NCI-H187 (cell line): ENCODE measurements at places on chromosomes 5 and 9.

- no peak for DNase-seq
Observed at GRCh38 chr9:129582855-129583254, 38.0 kb downstream of the C9orf50 start.

DNA sequence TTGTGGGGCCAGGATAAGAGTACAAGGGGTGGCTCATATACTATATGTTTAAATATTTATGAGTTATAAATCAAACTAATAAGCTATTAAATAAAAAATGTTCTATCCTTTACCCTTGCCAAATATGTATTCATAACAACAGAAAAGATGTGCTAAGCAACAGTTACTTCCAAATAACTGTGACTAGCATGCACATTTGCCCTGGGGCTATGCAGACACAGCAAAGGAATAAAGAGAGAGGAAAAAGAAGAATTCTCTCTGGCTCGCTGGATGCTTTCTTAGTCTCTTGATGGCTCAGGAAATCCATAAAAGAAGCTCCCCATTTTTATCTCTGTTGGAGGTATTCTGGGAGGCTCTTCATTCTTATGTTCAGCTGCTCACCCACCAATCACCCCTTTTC, 182.4 kb upstream of the ATP10B start:
- no peak for DNase-seq

DNA sequence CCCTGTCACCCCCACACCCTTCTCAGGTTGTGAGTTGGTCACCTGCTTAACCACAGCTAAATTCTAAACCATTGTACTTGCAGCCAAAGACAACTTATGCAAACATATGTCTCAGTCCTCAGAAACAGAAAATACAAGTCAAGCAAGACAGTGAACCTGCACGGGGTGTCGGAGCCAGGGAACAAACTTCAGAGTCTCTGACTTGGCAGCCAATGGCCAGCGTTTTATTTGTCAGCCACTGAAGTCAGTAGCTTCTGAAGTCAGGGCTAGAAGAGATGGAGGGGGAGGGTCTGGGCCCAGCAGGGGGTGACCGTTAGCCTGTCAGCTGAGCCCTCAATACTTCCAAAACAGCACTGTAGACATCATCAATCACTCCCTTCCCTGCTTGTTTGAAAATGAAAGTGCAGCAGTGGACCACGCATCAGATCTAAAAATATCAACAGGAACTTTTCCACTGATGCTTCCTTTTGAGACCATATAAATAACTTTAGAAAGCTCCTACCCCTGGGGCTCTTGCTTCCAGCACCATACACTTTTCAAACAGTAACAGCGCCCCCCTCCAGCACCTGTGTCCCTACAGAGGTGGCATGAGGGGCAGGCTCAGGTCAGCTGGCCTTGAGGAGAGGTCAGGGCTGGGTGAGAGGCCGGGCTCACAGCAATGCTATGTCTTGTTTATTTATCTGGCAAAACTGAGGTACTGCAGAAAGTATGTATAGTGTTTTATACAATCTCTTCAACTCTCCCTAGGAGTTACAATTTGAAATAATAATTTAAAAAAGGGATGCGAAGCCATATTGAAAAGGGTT, 142.5 kb downstream of the ACER2 start:
- no peak for DNase-seq

- no peak for DNase-seq
Observed at GRCh38 chr9:21634951-21635350, 152.8 kb upstream of the IFNE start.

- DNase-seq, result no peak
Observed at GRCh38 chr5:178396796-178397720, 164.5 kb upstream of the PHYKPL start.

- no peak for DNase-seq
Observed at GRCh38 chr5:56676091-56676768, 139.1 kb upstream of the MAP3K1 start.

DNA sequence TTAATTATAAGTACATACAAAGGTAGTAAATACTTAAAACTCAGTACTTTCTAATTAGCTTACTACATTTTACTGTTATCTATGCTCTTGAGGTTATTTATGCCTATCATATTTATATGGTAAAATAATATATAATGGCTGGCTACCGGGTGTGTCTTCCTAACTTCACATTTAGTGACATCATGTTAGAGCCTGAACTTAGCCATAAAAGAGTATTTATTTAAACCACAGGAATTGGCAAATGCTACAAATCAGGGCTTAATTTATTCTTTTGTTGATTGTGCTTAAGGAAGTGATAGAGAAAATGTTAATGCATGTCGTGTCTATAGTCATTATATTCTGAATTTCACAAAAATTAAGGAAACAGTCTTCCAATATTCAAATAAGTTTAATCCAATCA, 73.1 kb downstream of the NDUFAF2 start:
- DNase-seq, result no peak

- DNase-seq, result no peak
Observed at GRCh38 chr9:13651969-13652663, 372.6 kb upstream of the MPDZ start.

- DNase-seq, result peak; percentile 58
Observed at GRCh38 chr9:69554945-69555344, 117.2 kb downstream of the APBA1 start.

DNA sequence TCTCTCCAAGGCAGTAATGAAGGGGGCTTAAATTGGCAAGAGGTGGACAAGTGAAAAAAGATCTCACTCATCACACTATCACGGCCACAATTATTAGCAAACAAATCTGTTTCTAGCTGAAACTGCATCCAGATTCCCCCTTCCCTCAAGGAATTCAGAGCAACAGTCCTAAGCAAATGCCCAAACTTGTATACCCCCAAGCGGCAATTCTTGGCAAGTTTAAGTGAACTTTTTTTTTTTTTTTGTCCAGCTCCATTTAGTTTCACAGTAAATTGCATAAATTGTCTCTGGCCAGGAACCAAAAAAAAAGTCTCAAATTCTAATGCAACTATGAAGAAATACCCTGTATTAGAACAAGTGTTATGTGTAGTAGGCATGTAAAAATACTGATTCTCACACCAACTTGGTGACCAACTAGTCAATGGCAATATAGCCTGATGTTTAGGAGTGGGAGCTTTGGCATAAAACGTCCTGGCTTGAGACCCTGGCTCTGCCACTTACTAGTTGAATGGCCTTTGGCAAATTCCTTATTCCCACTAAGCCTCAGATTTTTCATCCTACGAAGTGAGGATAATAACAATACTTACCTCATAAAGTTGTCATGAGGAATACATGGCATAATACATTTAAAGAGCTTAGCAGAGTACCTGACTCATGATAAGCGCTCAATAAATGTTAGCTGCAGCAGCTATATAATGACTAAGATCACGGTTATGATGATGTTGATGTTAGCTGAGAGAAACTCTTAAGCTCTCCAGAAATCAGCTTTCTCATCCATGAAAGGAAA, 193.2 kb downstream of the ADAMTSL1 start:
- DNase-seq, result no peak

- DNase-seq, result no peak
Observed at GRCh38 chr9:134961331-134962064, 43.8 kb upstream of the FCN1 start.

- no peak for DNase-seq
Observed at GRCh38 chr9:127159325-127159801, 36.9 kb upstream of the ANGPTL2 start.

DNA sequence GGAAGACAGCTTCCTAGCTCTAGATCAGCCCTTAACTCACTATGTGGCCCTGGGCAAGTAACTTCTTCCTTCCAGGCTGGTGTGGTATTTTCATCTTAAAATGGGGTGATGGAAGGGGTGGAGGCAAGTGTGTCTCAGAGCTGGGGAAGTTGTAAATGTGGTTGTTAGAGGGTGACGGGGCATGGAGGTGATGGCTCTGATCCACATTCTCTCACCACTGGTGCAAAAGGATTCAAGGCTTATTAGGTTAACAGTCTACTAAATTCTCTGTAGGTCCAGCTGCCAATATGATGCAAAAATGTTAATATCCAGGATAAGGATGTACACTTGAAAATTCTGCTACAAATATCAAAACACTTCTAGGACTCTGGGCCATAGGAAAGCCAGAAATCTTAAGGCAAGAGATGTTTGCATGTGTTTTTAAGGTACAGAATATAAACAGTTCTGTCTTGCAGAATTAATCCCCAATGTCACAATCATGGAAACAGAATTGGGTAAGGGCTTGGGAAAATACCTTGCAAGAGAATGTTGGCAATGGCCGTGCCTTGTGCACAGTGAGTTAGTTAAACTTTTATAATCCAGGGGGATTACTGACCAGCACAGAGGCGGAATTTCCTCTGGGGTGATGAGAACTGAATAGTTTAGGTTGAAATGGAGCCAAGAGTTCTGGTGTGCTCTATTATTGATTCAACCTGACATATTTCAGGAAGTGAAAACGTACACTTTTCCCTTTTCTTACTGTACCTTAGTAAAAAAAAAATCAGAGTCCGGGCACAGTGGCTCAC, 19.8 kb downstream of the TNFSF15 start:
- no peak for DNase-seq

DNA sequence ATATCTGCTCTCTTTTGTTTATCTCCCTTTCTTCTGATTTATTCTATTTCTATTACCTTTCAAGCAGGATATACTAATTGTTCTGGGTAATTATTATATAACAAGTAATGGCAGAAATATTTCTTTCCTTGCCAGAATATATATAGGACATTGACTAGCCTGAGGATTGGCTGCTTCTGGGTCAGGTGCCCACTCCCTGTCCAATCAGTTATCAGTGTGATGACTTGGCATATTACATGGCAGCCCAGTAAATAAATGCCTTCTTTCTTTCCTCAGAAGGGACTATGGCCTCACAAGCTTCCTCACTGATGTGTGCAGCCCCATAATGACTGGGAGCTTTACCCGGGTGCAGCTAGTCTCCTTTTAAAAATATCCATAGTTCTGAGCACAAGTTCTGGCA, 301.1 kb downstream of the EFNA5 start:
- no peak for DNase-seq

GRCh38 chr9:82882748-82883147, 180.2 kb downstream of the RASEF start:
- no peak for DNase-seq

- no peak for DNase-seq
Observed at GRCh38 chr5:169803077-169803981, 166.3 kb downstream of the DOCK2 start.
